ENCODE measurements at places on chromosomes 6 and 20.

DNA sequence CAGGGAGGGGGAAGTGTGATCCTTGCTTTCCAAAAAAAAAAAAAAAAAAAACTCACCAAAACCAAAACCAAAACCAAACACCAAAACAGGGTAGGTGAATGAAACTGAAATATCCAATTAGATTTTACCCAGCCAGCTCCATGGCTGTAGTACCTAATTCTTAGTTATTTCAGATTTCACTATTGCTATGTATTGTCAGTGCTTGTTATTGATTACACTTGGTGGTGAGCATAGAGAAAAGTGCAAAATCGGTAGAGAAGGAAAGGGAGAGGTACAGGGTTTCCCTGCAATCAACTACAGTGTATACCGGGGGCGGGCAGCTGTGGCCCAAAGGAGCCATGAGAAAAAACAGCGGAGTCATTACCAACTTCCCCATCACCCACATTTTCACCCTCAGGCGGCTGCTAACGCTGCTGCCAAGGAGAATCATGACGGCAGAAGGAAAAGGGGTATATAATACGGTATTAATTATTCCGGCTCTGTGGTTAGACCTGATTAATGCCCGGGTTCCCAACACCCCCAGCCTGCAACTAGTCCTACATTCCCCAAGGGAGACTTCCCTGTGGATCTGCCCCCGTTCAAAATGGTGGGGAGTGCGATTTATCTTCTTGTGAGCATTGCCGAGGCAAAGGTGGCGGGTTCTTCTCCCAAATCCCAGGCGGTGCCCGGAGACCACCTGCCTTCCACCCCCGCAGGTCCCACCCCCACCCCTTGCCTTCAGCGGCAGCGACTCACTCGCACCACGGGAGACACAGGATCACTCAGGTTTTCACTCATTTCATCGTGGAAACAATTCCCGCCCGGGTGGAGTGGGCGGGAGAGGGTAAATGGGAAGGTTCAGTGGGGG is at the start of gene C6orf62:
Gene C6orf62 (minus strand): TSS at position 30 of the 847 bp plus-strand sequence. CDS start 486 bp downstream, outside the sequence.
- peak; percentile 46 for DNase-seq

DNA sequence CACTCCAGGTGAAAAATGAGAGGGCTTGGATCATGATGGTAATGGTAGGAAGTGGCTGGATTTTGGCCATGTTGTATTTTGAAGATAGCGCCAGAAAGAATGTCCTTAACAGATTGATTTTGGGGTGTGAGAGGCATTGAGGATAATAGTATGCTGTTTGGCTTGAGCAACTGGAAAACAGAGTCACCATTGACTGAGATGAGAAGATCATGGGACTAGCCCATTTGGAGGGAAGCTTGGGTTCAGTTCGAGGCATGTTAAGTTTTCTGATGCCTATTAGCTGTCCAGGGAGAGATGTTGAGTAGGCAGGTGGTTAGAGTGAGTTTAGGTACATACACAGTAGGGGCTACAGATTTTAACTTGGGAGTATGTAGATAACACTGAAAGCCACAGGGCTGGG is 23.3 kb downstream of the PLCG1 start:
- no peak for DNase-seq

DNA sequence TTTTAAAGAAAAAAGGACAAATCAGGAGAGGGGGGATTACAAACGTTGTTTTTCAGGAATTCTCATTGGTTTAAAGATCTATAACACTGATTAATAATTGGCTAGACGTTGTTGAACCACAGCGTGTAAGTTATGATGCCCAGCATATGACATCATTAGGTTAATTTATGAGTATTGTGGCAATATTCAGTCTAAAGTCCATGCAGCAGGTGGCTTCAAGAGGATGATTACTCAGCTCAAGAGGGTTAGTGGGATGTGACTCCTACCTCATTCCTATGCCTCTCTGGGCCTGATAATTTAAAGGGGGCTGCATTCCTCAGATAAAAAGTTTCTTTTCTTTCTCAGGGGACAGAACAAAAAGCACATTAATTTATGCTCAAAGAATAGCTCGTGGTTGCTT is 1309.0 kb downstream of the EPHA7 start:
- no peak for DNase-seq

- DNase-seq = no peak
Observed at GRCh38 chr6:4459032-4459431, 317.2 kb upstream of the CDYL start.

- no peak for DNase-seq
Observed at GRCh38 chr6:52558266-52559000, 18.4 kb downstream of the TRAM2 start.

DNA sequence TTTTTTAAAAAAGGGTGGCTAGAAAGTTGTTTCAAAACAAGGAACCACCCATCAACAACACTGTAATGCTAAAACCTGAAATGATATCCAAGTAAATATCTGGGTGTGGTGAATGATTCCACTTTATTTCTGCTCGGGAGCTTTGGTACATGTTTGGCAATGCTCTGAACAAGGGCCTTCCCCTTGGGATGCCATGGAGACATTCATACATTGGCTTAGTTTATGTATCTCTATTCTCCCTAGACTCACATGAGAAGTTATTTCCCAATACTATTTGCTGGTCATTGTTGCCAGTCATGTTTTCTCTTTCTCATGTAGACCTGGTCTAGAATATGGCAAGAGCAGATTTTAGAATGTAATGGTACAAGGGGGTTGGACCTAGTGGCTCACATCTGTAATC is 22.9 kb downstream of the ADTRP start:
- DNase-seq = no peak

GRCh38 chr6:21402368-21402767 is 191.2 kb upstream of the SOX4 start:
- DNase-seq = peak; percentile 31

GRCh38 chr6:169857343-169858292 is 106.2 kb downstream of the ERMARD start:
- no peak for DNase-seq

GRCh38 chr6:6832439-6832838 is 243.9 kb downstream of the LY86 start:
- no peak for DNase-seq

DNA sequence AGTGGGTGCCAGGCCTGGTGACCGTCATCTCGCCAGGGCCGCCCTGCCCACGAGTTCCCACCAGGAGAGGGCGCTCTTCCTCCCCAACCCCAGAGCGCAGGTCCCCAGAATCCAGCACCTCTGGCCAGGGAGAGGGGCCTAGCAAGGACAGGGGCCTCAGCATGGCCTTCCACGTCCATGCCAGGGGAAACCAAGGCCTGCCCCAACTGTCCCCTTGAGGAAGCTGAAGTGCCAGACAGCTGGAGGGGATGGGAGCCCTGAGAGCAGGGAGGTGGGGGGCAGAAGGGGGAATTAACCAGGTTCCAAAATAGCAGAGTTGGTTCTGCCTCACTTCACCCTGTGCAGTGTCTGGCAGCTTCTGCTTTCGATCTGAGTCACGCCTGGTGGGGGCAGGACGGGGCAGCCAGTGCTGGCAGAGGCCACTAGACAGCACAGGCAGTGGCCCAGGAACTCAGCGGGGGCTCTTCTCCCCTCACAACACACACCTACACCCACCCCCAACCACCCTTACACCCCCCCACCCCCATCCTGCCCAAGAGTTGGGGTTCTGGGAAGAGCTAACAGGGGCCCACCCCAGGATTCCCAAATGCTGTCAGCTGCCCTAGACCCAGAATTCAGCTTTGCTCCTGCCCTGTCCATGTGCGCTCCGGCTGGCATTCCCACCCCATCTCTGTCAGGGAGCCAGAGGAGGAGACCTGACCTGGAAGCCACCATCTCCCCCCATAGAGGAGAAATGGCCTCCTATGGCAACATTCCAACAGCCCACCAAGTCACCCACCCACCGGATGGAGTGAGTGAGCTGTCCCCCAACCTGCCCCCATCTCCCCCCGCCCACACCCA is 29.2 kb downstream of the TFEB start:
- peak; percentile 90 for DNase-seq
